ENCODE measurements at places on chromosomes 3 and 15.

GRCh38 chr3:20421-20820 is 176.1 kb upstream of the CHL1 start:
- DNase-seq: no peak

- DNase-seq: no peak
These were observed 28.6 kb upstream of the ZSCAN2 start for GRCh38 chr15:84572231-84572630.

GRCh38 chr3:39133822-39134221 is 19.6 kb downstream of the CSRNP1 start:
- no peak for DNase-seq

DNA sequence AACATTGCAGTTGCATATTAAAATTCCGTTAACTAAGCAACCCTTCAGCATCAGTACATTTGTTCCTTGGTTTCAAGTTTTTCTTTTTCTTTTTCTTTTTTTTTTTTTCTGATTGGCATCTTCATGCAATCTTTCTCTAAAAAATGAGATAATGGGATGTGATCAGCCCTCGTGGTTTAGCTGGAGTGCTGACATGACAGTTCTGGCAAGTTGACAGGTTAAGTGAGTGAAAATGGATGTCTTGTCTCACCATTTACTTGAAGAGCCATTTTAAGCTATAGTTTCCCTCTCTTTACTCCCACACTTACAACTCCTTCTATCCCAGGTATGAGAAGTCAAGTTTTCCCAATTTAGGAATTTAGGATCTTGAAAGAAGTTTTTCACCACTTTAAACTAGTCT is 495.2 kb downstream of the ROBO2 start:
- no peak for DNase-seq

DNA sequence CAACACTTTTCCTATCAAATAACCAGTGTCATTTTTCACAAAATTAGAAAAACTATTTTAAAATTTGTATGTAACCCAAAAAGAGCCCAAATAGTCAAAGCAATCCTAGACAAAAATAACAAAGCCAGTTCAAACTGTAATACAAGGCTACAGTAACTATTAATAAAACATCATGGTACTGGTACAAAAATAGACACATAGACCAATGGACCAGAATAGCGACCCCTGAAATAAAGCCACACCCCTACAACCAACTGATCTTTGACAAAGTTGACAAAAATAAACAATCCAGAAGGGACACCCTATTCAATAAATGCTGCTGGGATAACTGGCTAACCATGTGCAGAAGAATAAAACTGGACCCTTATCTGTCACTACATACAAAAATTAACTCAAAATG is 19.9 kb downstream of the TM4SF18 start:
- DNase-seq: no peak

- DNase-seq: no peak
These were observed 9.6 kb downstream of the CCNDBP1 start for GRCh38 chr15:43194795-43195194.

GRCh38 chr15:68556139-68556990 is 22.4 kb upstream of the CORO2B start:
- DNase-seq: no peak

GRCh38 chr15:39427705-39428104 is 153.2 kb upstream of the THBS1 start:
- no peak for DNase-seq

GRCh38 chr15:89002281-89002761 is 85.9 kb upstream of the ABHD2 start:
- peak; percentile 70 for DNase-seq

GRCh38 chr3:115113367-115113766 is 33.7 kb downstream of the ZBTB20 start:
- DNase-seq: peak; percentile 47

DNA sequence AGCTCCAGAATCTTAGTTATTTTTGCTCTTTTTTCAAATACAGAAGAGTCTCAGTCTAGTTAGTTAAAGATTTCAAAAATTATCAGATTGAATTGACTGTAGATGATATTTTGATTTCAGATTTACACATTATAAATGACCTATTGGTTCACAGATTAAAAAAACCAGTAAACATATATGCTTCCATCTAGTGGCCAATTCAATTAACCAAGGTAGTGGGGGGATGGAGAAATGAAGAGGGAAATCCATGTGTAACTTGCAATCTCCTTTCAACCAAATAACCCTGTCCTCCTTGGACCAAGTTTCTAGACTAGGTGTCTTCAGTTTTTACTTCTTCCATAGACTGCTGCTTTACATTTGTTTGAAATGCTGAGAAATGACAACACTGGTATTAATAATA is 789.8 kb downstream of the ROBO1 start:
- DNase-seq: no peak

GRCh38 chr15:58430224-58430787 is 1.5 kb upstream of the LIPC start:
- no peak for DNase-seq

- peak; percentile 28 for DNase-seq
These were observed 503 bp downstream of the HLTF start for GRCh38 chr3:149085828-149086231.

- DNase-seq: peak; percentile 15
These were observed 25.3 kb downstream of the FBXO22 start for GRCh38 chr15:75928680-75929608.

GRCh38 chr3:96478496-96478895 is 335.9 kb upstream of the EPHA6 start:
- DNase-seq: no peak

DNA sequence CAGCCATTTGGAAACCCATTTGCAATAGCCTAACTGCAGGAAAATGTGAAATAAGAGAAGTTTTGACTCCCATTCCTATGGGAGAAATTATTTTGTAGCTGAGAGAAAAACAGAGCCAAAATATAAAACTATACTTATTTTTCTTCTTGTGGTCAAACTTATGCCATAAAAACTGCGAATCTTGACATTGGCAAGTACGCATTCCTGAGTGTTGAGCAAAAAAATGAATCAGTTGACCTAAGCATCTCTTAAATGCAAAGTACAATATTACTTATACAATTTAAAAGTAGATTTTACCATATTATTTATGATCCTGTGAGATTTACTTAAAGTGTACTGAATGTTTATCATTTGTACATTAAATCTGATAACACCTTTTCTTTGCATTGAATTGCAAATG is 50.1 kb upstream of the CMC1 start:
- DNase-seq: no peak

DNA sequence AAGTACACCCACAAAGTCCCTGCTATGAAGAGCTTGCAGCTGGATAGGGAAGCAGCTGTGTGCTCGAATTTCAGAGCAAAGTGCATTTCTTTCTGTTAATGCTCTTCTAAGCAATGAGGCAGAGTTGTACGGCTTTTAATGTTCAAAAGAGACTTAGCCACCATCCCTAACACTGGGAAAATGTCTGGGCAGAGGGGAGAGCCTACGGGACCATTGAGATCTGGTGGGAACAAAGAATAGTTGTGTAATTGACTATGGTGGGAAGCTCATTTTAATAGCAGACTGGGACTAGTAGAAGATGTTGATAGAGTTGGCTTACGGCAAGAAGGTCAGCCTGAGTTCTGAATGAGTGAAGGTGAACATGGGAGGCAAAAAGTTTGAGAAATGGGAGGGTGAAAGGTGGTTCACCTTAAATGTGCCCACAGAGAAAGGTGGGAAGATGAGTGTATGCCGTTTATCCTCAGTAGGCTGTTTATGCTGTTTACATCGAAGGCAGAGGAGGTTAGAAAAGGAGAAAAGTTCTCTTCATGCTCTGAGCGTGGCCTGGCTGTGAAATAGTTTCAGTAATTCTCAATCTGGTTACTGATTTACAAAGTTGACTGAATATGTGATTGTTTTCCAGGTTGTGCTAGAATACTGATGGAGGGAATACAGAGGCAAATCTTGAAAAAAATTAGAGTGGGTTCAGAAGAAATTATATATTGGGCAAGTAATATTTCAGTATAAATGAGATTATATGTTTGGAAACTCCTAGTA is 22.9 kb upstream of the UTS2B start:
- no peak for DNase-seq

DNA sequence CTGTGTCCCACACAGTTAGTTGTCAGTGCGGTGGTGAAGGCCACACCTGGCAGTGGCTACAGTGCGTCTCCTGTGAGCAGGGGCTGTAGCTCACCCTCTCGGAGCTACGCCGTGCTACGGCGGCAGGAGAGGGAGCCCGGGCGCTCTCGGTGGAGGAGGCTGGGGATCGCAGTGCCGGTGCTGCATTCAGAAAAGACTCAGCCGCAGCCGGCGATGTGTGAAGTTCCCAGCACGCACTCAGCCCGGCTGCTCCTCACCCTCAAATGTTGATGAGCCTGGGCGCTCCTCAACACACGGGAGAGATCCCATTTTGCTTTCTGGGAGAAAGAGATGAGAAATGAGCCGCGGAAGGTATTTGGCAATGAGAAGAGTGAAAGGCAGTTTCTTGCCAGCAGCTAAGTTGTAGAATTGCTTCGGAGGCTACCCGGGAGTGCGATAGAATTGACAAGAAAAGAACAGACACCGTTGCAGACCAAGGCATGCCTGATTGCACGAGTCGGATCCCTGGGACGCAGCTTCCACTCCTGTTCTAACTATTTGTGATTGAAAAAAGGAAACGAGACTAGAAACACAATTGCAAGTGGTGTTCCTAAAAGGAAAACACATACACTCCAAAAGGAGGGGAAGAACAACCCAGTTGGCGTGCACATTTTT is at the start of gene UNC13C:
UNC13C (plus strand) TSS at position 189 of the 654 bp plus-strand sequence. CDS start 34,463 bp downstream, outside the sequence.
- peak; percentile 7 for DNase-seq

GRCh38 chr3:186261638-186262037 is 100.4 kb downstream of the DGKG start:
- no peak for DNase-seq

GRCh38 chr3:150699068-150699639 is 4.6 kb downstream of the ERICH6 start:
- DNase-seq: peak; percentile 63

GRCh38 chr15:85589851-85590250 is 204.9 kb downstream of the KLHL25 start:
- DNase-seq: no peak

GRCh38 chr3:177681852-177682251 is 484.6 kb upstream of the TBL1XR1 start:
- no peak for DNase-seq

- no peak for DNase-seq
These were observed 1.2 kb upstream of the SNAPC5 start for GRCh38 chr15:66498501-66499386.

GRCh38 chr3:34675383-34676120 is 877.1 kb downstream of the PDCD6IP start:
- DNase-seq: no peak

GRCh38 chr3:152558386-152558785 is 276.5 kb upstream of the P2RY1 start:
- no peak for DNase-seq

DNA sequence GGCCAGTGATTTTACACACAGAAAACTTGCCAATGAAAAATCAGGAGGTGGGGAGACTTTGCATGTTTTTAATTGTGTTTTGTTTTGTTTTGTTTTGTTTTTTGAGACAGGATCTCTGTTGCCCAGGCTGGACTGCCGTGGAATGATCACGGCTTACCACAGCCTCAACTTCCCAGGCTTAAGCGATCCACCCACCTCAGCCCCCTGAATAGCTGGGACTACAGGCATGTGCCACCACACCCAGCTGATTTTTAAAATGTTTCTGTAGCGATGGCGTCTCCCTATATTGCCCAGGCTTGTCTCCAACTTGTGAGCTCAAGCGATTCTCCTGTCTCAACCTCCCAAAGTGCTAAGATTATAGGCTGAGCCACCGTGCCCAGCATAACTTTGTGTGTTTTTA is 46.0 kb downstream of the MEIS2 start:
- no peak for DNase-seq

DNA sequence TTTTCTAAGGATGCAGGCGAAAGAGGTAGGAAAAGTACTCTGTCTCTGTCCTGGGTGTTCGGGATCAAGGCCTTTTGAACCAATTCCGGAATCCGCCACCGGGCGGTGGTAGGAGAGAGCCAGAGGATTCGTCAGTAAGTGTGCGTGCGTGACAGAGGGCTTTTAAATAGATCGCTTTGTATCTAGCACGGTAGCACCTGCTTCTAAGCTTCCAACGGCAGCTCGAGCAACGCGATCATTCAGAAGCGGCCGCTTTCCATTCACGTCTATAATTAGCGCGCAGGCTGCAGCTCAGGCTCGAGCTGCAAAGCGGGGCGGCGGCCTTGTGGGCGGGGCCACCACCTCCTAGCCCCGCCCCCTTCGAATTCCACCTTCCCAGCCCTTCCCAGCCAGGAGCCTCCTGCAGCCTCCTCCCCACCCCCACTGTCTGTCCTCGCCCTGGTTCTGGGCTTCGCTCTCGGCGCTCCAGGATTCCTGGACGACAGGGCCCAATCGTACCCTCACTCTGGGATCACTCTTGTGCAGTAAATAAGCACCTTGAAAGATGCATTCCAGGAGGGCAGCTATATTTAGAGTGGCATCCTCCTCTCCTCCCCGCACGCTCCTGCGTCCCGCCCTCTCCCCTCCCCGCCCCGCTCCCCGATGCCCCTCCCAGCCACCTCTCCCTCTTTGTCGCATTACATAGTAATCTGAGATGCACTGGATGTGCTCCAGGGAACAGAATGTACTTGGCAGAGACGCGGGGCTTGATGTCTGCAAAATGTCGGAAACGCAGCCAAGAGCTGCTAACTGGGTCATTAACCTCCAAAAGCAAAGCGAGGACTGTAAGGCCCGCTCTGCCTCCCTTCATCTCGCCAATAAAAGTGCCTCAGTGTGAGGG is 224.1 kb upstream of the TPRG1 start:
- DNase-seq: peak; percentile 92

DNA sequence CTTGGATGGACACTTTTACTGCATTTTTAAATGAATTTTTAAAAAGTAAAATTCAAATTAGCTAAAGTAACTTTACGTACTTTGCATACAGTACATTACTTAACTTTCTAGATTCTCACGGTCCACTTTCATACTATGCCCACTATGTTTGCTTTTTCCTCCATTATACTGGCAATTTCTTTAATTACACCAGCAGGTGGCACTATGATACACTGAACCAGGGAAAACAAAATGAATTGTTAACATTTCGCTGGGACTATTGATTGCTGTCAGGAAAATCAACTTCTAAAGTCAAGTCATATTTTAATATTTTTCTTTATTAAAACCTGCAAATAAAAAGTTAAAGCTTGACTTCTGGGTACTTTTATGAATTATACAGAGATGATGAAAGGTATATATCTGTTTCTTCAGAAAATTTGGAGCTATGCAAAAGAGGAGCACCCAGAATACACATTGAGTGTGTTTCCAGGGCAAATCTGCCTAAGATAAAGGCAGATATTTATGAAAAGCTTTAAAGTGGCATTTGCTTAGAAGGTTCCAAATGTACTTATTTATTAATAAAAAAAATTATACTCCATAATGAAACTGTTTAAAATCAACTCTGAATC is 21.8 kb upstream of the POU1F1 start:
- DNase-seq: no peak

GRCh38 chr3:99419116-99419515 is 219.3 kb upstream of the COL8A1 start:
- no peak for DNase-seq

GRCh38 chr15:74369084-74369745 is 1.8 kb upstream of the CYP11A1 start:
- no peak for DNase-seq

GRCh38 chr3:158091531-158091930 is 14.7 kb downstream of the SHOX2 start:
- no peak for DNase-seq
